Cortex of kidney (tissue), 1 donor: ENCODE measurements at places on chromosomes 3 and 15.

- DNase-seq: no peak
These were observed 8.7 kb upstream of the VIPR1 start for GRCh38 chr3:42493798-42494151.

- DNase-seq: no peak
These were observed 196.1 kb downstream of the CNTN6 start for GRCh38 chr3:1288805-1289494.

DNA sequence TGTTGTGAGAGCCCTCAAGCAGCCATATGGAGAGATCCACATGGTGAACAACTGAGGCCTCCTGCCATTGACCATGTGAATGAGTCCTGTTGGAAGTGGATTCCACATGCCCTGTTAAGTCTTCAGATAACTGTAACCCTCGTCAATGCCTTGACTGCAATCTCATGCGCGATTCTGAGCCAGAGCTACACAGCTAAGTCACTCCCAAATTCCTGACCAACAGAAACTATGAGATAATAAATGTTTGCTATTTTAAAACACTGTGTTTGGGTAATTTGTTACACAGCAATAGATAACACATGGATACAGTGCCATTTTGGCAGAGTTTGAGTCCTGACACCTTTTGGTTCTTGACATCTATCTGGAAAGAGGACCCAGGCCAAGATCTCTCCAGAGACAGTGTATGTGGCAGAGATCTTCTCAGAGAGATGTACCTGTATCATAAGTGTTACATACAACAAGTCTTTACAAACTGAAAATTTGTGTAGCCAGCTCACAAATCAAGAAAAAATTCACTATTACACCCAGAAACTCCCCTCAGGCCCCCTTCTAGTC lies 34.5 kb upstream of the BNC1 start:
- DNase-seq: no peak

- DNase-seq: no peak
These were observed 7.9 kb downstream of the ANP32A start for GRCh38 chr15:68812597-68813431.

GRCh38 chr3:105836533-105836932 lies 32.3 kb downstream of the CBLB start:
- no peak for DNase-seq

DNA sequence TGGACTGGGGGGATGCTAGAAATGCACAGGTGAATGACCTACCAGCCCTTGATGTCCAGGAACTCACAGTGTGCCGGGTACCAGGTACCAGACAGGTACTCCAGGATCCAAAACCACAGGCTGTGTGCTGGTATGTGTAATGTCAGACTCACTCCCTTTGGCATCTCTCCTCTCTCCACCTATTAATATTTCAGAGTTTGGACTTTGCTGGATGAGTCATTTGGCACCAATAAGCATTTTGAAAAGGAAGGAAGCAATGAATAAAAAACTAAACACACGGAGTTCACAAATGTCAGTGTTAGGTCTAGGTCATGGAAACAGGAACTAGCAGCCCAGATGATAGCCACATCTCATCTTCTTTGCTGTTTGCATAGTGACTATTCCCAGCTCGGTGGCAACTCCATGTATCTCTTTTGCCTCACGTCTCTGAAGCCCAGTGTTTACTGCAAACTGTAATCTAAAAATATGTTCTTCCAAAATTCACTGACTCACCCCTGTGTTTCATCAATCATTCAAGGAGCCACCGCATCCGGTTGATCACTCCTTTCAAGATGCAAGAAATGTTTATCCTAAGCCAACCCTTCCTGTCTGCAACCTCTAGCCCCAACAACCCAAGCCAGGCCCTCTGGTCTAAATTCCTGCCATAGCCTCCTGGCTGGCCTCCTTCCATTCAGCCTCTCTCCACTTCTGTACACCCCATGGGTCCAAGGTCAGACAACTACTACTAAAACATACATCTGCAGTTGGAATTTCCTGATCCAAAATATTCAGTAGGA lies 8.4 kb downstream of the ITGB5 start:
- DNase-seq: no peak

DNA sequence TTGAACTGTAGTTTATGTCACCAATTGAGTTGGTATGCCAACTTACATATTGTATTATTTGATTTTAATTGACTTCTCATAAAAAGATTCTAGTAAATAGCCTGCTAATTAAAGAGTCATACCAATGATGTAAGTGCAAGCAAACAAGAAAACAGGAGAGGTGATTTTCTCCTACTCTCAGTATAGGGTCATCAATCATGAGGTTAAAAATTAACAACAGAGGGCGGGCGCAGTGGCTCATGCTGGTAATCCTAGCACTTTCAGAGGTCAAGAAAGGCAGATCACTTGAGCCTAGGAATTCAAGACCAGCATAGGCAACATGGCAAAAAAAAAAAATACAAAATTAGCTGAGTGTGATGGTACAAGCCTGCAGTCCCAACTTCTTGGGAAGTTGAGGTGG lies 108.7 kb downstream of the MYO9A start:
- DNase-seq: no peak
